ENCODE measurements at places on chromosomes 3 and 15. TPM values are rescaled to one million over a fixed set of nuclear protein-coding genes. Genes with fewer than 3 reads are reported as not detected.

FSTL1 gene
- total RNA-seq: 18.5 TPM

RNF111 gene
- 55.2 TPM for total RNA-seq

- peaks cover 21% of the 10 kb centered on the region for H3K36me3 ChIP-seq
- H3K27me3 ChIP-seq: no peaks in the 10 kb centered on the region
- H3K4me3 ChIP-seq: no peak overlapping the region
- no peak for DNase-seq
These were observed 13.2 kb downstream of the XXYLT1 start for GRCh38 chr3:195257454-195258448.

GRCh38 chr3:107411056-107411455 lies 33.8 kb downstream of the CCDC54 start:
- no peak for DNase-seq
- no peak overlapping the region for H3K4me3 ChIP-seq
- H3K36me3 ChIP-seq: peaks cover 2% of the 10 kb centered on the region
- H3K4me1 ChIP-seq: peaks cover 12% of the 10 kb centered on the region
- H3K27ac ChIP-seq: no peak overlapping the region

DNA sequence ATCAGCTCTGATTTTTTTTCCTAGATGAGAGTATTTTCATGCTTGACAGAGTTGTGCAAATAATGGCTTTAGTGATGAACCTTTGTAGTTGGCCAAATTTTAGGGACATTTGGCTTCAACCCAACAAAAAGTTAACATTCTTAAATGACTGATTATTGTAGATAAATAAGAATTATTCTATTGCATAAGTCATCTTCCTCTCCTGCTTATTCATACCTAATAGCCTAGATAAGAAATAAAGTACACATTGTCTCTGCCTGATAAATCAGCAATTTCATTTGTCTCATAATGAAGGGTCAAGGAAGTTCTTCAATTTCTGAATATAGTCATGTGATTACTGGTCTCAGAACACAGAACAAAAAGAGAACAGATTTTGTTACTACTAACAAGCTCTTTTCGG lies 428.9 kb upstream of the IL12A start:
- no peak overlapping the region for H3K27ac ChIP-seq
- no peak for DNase-seq
- no peaks in the 10 kb centered on the region for H3K4me1 ChIP-seq
- no peaks in the 10 kb centered on the region for H3K27me3 ChIP-seq
- no peaks in the 10 kb centered on the region for H3K36me3 ChIP-seq
